ENCODE measurements at places on chromosomes 4 and X. TPM values are rescaled to one million over a fixed set of nuclear protein-coding genes. Genes with fewer than 3 reads are reported as not detected.

The GLRB gene
- total RNA-seq, result 9.6 TPM

The MAGEC2 gene
- not detected for total RNA-seq

The PDCL2 gene
- total RNA-seq, result not detected

The SCOC gene
- total RNA-seq, result 31.2 TPM

The ADAM29 gene
- not detected for total RNA-seq

DNA sequence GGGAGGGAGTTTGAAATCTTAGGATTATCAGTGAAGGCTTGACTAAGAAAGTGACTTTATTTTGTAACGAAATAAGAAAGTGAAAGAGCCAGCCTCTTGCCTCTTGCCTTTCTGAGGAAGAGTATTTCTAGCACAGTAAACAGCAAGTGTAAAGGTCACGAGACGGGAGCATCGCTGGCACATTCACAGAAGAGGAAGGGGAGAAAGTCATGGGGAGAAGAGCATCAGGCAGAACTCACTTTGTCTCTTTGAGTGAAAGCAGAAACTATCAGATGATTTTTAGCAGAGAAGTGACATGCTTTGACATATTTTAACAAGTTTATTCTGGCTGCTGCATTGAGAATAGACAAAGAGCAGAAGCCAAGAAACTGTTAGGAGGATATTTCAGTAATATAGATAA lies 313.8 kb downstream of the CAMK2D start:
- DNase-seq, result no peak

GRCh38 chr4:75834772-75835154 lies 67.5 kb downstream of the PPEF2 start:
- DNase-seq, result no peak

GRCh38 chr4:53185869-53186585 lies 179.8 kb downstream of the SCFD2 start:
- no peak for DNase-seq

DNA sequence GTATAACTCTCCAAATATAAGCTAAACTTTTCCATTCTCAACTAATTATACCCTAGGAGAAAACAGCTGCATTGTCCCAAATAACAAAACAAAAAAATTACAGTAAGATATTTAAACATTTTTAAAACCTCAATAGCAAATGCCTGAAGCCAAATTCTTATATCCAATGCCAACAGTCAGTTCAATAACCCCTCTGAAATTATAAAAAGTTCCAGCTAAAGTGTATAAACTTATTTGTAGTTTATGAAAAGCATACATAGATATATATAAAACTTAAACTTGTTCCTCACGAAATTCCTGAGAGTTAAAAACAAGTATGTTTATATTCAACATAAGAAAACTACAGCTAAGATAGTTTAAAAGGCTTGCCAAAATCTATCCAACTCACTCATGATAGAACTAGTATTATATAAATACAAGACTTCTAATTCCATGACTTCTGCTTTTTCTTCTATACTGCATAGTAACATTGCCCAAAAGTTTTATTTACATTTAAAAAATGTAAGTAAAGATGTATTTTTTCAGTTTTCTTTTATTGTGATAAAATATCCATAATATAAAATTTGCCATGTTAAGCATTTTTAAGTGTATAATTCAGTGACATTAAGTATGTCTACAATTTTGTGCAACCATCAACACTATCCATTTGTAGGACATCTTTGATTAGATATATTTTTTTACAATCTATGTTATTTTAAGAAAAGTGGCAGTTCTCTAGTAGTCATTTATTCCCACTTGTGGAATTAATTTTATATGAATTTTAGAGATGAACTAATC lies 72.8 kb downstream of the PPA2 start:
- no peak for DNase-seq

DNA sequence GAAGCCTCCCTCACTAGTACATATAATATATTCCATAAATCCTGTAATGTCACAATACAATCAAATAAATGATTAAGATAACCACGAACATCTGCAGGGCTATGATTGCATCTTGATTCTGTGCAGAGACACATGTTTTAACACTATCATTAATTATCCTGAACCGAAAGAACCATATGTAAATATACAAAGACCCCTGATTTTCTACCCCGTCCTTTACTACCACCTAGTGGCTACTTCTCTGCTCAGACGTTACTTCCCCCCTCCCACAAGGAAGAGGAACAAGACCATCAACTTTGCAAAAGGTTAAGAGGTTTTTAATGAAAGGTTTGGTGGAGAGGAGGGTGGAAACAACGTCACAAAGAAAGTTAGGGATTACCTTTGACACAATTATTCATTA lies 134.0 kb downstream of the COL4A6 start:
- peak; percentile 19 for DNase-seq

DNA sequence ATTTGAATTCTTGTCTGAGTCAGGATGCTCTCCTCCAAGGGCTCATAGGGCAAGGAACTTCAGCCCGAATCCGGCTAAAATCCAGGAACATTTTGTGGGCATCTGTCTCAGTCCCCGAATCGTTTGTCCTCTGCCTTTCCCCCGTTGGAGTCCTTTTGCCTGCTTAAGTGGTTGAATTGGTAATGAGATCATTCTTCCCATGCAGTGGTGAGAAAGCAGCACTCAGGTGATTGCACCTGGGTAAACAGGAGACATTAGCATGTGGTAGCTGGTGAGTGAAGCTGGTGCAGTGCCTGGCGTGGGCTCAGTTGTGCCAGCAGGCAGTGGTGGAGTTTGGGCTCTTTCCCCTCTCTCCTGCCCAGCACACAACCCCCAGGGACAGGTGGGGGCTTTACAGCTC lies 61.9 kb upstream of the MTM1 start:
- DNase-seq, result no peak

DNA sequence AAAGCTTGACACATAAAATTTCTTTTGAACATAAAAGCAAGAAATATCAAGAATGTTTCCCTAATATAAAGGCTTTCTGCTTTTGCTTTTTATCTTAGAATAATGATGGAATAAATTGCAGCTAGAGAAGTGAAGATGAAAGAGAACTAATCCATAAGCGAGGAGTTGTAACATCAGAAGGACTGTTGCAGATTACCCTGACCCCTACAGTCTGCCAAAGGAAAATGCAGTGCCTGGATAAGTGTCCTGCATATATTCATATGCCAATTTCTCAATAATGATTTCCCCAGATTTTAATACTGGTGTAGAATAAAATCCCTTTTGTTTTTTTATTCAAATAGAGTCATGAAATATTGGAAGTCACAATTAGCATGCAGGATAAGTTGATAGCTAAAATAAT lies 115.9 kb downstream of the MAGEC2 start:
- peak; percentile 20 for DNase-seq

DNA sequence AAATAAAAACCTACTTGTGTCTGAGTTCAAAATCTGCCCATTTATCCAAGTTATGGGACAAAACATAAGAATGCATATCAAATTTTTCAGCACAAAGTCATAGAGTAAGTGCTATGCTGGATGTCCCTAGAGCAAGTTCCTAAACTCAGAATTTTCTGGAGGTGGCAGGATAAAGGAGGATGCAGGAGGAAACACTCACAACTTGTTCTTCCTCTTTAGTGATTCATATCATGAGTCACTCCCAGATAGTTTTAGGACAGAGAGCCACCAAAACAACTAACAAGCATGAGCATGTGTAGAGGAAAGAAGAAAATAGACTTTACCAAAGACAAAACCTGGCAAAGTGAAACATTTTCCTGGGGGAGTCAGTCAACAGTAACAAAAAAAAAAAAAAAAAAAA lies 302.7 kb downstream of the KCTD8 start:
- peak; percentile 87 for DNase-seq

GRCh38 chrX:43002526-43003203 lies 224.7 kb upstream of the PPP1R2C start:
- DNase-seq, result no peak

Data from lung microvascular endothelial cell (primary cell).